PC-9 (cell line): ENCODE measurements at places on chromosomes 13 and 19. TPM values are rescaled to one million over a fixed set of nuclear protein-coding genes. Genes with fewer than 3 reads are reported as not detected.

- no peaks in the 10 kb centered on the region for H3K27me3 ChIP-seq
- no peaks in the 10 kb centered on the region for H3K4me1 ChIP-seq
- H3K36me3 ChIP-seq: no peaks in the 10 kb centered on the region
Measured at GRCh38 chr13:99749271-99750019, 222.1 kb downstream of the ZIC5 start.

DNA sequence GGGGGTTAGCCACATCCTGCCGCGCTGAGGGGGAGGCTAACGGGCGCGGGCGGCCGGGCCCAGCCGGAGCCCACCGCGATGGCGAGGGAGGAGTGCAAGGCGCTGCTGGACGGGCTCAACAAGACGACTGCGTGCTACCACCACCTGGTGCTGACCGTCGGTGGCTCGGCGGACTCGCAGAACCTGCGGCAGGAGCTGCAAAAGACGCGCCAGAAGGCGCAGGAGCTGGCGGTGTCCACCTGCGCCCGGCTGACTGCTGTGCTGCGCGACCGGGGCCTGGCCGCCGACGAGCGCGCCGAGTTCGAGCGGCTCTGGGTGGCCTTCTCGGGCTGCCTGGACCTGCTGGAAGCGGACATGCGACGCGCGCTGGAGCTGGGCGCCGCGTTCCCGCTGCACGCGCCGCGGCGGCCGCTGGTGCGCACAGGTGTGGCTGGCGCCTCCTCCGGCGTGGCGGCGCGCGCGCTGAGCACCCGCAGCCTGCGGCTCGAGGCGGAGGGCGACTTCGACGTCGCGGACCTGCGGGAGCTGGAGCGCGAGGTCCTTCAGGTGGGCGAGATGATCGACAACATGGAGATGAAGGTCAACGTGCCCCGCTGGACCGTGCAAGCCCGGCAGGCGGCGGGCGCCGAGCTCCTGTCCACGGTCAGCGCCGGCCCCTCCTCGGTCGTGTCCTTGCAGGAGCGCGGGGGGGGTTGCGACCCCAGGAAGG, 692 bp downstream of the RGS9BP start:
- H3K4me3 ChIP-seq: peak overlapping the region; percentile 89; the same call in 1 of the 2 replicates
- peaks cover 10% of the 10 kb centered on the region; the same call in 1 of the 2 replicates for H3K4me1 ChIP-seq
- no peaks in the 10 kb centered on the region for H3K36me3 ChIP-seq
- no peak overlapping the region for H3K27ac ChIP-seq

DNA sequence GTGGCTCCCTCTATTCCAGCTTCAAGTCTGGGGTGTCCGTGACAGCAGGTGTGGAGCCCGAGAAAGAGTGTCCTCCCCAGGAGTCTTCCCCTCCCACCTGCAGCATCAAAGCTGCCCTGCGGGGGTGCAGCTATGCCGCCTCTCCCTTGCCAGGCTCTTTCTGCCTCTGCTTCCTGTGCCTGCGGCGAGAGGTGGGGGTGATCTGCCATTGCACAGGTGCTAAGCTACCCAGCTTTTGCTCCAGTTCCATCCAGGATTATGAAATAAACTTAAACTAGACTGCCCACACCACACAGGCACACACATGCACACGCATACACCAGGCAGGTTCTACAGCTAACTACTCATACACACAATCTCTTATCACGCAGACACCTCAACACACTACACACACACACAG, 104.7 kb upstream of the CLDN10 start:
- H3K4me1 ChIP-seq: 0 out of 2 replicates have a peak, but pooled peaks cover 5% of the 10 kb centered on the region
- H3K27ac ChIP-seq: no peak overlapping the region
- H3K4me3 ChIP-seq: no peak overlapping the region
- no peaks in the 10 kb centered on the region for H3K36me3 ChIP-seq
- peaks cover 3% of the 10 kb centered on the region; the same call in 1 of the 2 replicates for H3K27me3 ChIP-seq

GRCh38 chr19:1070931-1071791, 4.2 kb downstream of the ARHGAP45 start:
- no peaks in the 10 kb centered on the region for H3K27me3 ChIP-seq
- DNase-seq: no peak
- no peak overlapping the region for H3K4me3 ChIP-seq

GRCh38 chr13:68047889-68048288, 817.8 kb upstream of the PCDH9 start:
- H3K4me1 ChIP-seq: no peaks in the 10 kb centered on the region
- no peaks in the 10 kb centered on the region for H3K36me3 ChIP-seq
- DNase-seq: peak; percentile 52
- H3K27ac ChIP-seq: no peak overlapping the region
- no peak overlapping the region for H3K4me3 ChIP-seq
- H3K27me3 ChIP-seq: no peaks in the 10 kb centered on the region

- H3K27ac ChIP-seq: no peak overlapping the region
- H3K36me3 ChIP-seq: no peaks in the 10 kb centered on the region
- H3K27me3 ChIP-seq: no peaks in the 10 kb centered on the region
- no peak for DNase-seq
Measured at GRCh38 chr13:40494513-40494912, 171.9 kb downstream of the FOXO1 start.

GRCh38 chr19:19540064-19540714, 2.1 kb downstream of the CILP2 start:
- peak overlapping the region; percentile 58 for H3K4me3 ChIP-seq
- H3K36me3 ChIP-seq: no peaks in the 10 kb centered on the region
- H3K27me3 ChIP-seq: no peaks in the 10 kb centered on the region

GRCh38 chr13:41763782-41764181, 197.1 kb downstream of the VWA8 start:
- H3K27me3 ChIP-seq: no peaks in the 10 kb centered on the region
- H3K4me1 ChIP-seq: no peaks in the 10 kb centered on the region
- H3K36me3 ChIP-seq: no peaks in the 10 kb centered on the region
- DNase-seq: no peak

DNA sequence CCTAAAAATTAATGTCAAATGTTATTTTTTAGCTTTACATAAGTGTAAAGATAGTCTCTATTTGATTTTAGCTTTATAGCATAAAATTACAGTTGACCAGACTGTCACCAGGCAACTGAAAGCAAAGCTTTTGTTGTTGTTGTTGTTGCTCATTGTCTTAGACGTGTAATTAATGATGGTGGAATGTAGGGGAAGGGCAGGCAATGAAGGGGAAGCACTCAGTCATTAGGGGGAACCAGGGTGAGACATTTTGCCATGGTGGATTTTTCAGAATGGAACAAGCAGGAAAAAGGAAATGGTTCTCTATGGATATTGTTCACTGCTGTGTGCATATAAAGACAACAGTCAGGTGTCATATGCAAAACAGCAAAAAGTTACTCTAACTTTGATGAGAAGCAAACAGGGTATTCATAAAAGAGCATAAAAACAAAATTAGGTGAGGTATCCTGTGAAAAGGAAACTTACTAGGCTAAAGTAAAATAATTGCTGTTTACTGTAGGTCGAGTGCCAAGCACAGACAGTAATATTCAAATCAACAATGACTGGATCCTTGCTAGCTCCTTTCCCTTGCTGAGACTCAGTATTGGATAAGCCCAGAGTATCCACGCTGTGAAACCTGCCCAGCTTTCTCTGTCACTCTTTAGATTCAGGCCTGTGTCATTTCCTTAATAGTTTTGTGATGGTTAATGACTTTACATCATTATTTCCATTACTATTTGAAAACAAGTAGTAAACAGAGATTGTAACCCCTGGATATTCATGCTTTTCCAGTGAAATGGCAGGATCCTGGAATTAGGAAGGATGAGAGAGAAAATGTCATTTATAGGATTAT, 110.5 kb downstream of the LRCH1 start:
- DNase-seq: no peak
- no peak overlapping the region for H3K4me3 ChIP-seq

GRCh38 chr13:28329395-28330158, 165.4 kb downstream of the FLT1 start:
- peaks cover 60% of the 10 kb centered on the region for H3K27me3 ChIP-seq
- no peak overlapping the region for H3K4me3 ChIP-seq
- no peak overlapping the region for H3K27ac ChIP-seq
- no peak for DNase-seq
- H3K36me3 ChIP-seq: no peaks in the 10 kb centered on the region
- no peaks in the 10 kb centered on the region for H3K4me1 ChIP-seq

DNA sequence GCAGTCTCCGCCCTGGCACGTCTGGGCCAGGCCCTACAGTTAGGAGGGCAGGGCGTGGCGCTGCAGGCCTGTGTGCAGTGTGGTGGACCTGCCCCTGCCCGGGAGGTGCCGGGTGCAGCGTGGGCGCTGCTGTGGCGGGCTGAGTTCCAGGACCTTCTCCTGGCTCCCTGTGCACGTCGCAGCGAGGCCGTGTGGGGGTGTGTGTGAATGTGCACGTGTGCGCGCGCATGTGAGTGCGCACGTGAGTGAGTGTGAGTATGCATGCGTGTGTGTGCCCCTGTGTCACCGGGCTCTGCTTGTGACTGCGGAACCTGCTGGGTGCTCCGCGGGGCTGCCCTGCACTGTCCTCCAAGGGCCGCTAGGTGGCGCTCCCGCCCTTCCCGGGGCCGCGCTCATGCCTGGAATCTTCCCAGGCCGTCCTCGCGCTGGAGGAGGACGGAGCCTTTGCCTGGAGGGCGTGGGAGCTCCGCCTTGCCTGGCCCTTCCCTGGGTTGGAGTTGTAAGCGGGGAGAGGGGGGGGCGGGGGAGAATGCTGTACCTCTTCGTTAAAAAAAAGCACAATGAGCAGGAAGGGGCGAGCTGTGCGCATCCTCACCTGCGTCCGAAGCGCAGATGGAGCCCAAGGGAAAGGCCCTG, 79.3 kb downstream of the KDM4B start:
- H3K4me3 ChIP-seq: no peak overlapping the region
- H3K27ac ChIP-seq: no peak overlapping the region
- no peaks in the 10 kb centered on the region for H3K27me3 ChIP-seq
- H3K36me3 ChIP-seq: no peaks in the 10 kb centered on the region

GRCh38 chr19:912181-913079, 589 bp downstream of the R3HDM4 start:
- H3K4me3 ChIP-seq: peak overlapping the region; percentile 73
- peaks cover 1% of the 10 kb centered on the region; the same call in 1 of the 2 replicates for H3K27me3 ChIP-seq
- no peak overlapping the region for H3K27ac ChIP-seq
- DNase-seq: no peak
- no peaks in the 10 kb centered on the region for H3K36me3 ChIP-seq
- H3K4me1 ChIP-seq: peaks cover 20% of the 10 kb centered on the region

- peaks cover under 1% of the 10 kb centered on the region for H3K4me1 ChIP-seq
- DNase-seq: peak; percentile 28
- no peak overlapping the region for H3K4me3 ChIP-seq
Measured at GRCh38 chr19:17114414-17114831, 38.8 kb downstream of the MYO9B start.

- H3K27ac ChIP-seq: no peak overlapping the region
- no peak overlapping the region for H3K4me3 ChIP-seq
- no peaks in the 10 kb centered on the region for H3K27me3 ChIP-seq
Measured at GRCh38 chr19:56142897-56143434, 1.9 kb downstream of the ZNF444 start.

GRCh38 chr13:64718116-64718515, 2512.0 kb downstream of the PCDH9 start:
- no peaks in the 10 kb centered on the region for H3K27me3 ChIP-seq
- no peak overlapping the region for H3K4me3 ChIP-seq
- H3K4me1 ChIP-seq: peaks cover 7% of the 10 kb centered on the region
- DNase-seq: no peak

DNA sequence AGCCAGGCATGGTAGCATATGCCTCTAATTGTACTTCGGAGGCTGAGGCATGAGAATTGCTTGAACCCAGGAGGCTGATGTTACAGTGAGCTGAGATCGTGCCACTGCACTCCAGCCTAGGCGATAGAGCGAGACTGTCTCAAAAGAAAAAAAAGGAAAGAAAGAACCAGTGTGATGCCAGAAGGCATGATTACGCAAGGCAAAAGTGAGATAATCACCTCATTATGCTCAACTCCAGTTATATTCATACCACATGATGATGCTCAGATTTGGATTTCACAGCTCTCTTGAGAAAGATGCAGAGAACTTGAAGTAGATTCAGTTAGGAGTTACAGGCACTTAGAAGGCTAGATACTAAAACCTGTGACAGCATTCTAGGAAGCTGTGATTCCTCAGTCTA, 21.8 kb downstream of the RCBTB1 start:
- no peaks in the 10 kb centered on the region for H3K27me3 ChIP-seq
- H3K36me3 ChIP-seq: no peaks in the 10 kb centered on the region
- no peak overlapping the region for H3K27ac ChIP-seq
- H3K4me1 ChIP-seq: no peaks in the 10 kb centered on the region
- no peak for DNase-seq

- H3K4me1 ChIP-seq: no peaks in the 10 kb centered on the region
- DNase-seq: no peak
- H3K4me3 ChIP-seq: no peak overlapping the region
- H3K36me3 ChIP-seq: no peaks in the 10 kb centered on the region
Measured at GRCh38 chr19:31938675-31939074, 406.7 kb upstream of the ZNF507 start.

- DNase-seq: no peak
- no peaks in the 10 kb centered on the region for H3K36me3 ChIP-seq
- no peak overlapping the region for H3K4me3 ChIP-seq
- H3K4me1 ChIP-seq: no peaks in the 10 kb centered on the region
- H3K27me3 ChIP-seq: no peaks in the 10 kb centered on the region
Measured at GRCh38 chr13:106680796-106681472, 113.0 kb upstream of the ARGLU1 start.

DNA sequence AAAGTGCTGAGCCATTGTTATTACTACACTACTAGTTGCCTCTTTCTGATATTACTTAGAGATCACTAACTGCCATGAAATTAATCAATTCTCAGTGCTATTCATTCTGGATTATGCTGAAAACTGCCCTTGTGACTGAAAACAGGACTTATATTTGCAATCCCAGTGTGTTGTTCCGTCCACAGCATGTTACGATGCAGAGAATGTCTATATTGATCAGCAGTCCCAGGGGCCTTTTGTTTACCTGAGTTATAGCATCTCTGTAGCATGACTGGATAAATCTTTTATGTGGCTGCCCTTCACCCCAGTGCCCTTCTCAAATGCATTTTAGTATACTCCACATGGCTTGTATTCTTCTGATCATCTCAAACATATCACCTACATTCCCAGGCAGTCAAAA, 251.0 kb downstream of the GPC5 start:
- H3K4me3 ChIP-seq: no peak overlapping the region
- DNase-seq: no peak
- no peaks in the 10 kb centered on the region for H3K36me3 ChIP-seq
- no peaks in the 10 kb centered on the region for H3K27me3 ChIP-seq
- no peak overlapping the region for H3K27ac ChIP-seq
- no peaks in the 10 kb centered on the region for H3K4me1 ChIP-seq

GRCh38 chr13:33275916-33276315, 9.6 kb downstream of the STARD13 start:
- H3K27ac ChIP-seq: no peak overlapping the region
- no peak for DNase-seq
- H3K36me3 ChIP-seq: peaks cover 44% of the 10 kb centered on the region; the same call in 1 of the 2 replicates
- H3K27me3 ChIP-seq: no peaks in the 10 kb centered on the region
- H3K4me3 ChIP-seq: no peak overlapping the region

The ZNF808 gene
- total RNA-seq: 24.1 and 26.6 TPM in 2 replicates

The GNG8 gene
- not detected in 2 replicates for total RNA-seq

The CHMP2A gene
- total RNA-seq: 149 and 186 TPM in 2 replicates

The RGCC gene
- total RNA-seq: 3.4 and 4.8 TPM in 2 replicates

The DAZAP1 gene
- total RNA-seq: 122 and 144 TPM in 2 replicates

The CLEC17A gene
- total RNA-seq: not detected in 2 replicates

The RASIP1 gene
- 1.3 and 1.4 TPM in 2 replicates for total RNA-seq
